Activated T-helper 2 cell treated with anti-CD3 and anti-CD28 coated beads, Interferon-gamma antibody, Interleukin-2, Interleukin-4, amounts not matched to agents 10 μg/mL and 5 μg/mL and 100 μg/mL, durations not matched to agents 14 hours and 24 hours and 36 hours (primary cell): ENCODE measurements at places on chromosomes 7 and 10.

DNA sequence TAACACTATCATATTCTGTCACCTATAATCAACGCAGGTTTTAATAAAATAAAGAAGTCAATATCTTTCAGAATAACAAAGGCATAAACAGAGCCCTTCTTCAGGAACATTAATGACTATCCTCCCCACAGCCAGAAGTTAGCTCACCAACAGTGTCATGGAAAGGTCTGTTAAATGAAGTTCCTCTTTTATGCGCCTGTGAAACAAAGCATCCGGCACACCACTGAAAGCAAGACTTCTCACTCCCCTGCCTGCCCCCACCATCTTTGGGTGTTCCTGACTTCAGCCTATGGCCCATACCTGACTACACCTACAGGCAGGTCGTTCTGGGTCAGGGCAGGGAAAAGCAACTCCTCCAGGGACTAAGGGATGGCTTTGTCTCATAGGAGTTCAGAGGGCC is 205.4 kb downstream of the FANK1 start:
- no peak for DNase-seq

DNA sequence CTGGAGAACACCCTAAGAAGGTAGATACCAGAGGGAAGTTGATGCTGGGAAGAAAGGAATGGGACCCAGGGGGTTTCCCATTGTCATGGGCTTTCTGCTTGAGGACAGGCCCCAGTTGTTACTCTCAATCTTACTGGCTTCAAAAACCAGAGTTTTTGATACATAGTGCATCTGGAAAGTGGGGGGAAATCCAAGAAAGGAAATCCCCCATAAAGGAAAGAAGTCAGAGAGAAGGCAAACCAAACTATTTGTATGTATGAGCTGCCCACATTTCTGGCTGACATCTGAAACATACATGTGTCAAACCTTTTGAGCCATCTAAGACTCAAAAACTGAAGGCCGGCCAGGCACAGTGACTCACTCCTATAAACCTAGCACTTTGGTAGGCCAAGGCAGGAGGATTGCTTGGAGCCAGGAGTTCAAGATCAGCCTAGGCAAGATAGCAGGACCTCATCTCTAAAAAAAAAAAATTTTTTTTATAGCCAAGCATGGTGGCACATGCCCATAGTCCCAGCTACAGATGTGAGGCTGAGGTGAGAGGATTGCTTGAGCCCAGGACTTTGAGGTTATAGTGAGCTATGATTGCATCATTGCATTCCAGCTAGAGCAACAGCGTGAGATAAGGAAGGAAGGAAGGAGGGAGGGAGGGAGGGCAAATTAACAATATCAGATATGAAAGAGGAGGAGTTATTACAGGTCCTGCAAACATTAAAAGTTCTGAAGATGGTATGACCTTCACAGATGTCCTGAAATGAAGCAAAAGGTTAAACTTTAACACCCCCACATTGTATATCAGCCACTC is 6.7 kb upstream of the COA1 start:
- DNase-seq, result no peak

DNA sequence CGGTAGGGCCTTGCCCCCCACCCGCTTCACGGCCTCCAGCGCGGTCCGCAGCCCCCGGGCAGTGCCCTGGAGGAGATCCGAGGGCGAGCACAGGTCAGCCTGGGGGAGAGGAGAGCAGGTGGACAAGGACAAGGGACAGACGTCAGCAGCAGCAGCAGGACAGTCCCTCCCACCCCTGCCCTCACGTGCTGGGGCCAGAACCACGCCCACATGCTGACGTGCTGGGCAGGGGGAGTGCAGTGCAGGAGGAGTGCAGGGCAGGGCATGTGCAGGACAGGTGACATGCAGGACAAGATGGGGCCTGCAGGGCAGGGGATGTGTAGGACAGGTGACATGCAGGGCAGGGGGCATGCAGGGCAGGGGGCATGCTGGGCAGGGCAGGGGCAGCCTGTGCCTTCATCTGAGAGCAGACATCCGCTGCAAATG is 1.5 kb upstream of the SAP25 start:
- no peak for DNase-seq

- no peak for DNase-seq
Measured at GRCh38 chr10:21043044-21043443, 145.9 kb upstream of the NEBL start.

DNA sequence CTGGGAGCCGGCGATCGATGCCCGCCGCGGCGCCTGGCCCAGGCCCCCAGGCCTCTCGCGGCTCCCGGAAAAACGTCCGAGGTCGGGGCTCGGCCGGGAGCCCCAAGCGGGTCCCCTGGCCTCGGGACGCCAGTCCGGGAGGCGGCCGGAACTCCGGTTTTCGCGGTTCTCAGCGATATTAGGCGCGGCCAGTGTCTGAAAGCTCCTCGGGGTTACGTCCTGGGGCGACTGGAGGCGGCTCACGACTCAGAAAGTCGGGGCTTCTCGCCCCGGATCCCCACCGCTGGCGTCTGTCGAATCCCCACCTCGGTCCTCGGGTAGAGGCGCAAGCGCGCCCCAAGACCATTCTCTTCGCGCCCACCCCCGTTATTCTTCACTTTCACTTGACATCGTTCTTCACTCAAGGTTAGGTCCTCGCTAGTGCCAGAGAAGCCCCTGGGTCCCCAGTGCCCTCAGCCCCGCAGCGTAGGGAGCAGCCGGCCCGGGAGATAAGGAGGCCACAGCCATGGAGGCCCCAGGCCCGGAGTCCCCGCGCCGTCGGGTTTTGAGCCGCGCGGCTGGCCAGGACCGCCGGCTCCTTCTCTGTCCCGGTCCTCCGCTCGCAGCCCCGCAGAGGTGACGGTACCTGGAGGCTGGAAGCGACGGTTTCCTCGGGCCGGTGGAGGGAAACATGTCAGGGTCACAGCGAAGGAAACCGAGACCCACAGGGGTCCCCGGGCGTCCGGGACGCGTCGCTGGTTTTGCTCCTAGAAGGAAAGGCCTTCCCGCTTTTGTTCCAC is 35.2 kb upstream of the EBLN1 start:
- DNase-seq, result peak; percentile 33

GRCh38 chr10:129604333-129605032 is 137.4 kb downstream of the MGMT start:
- DNase-seq, result no peak

GRCh38 chr7:42236266-42236975 is 588 bp downstream of the GLI3 start:
- DNase-seq, result no peak
